ENCODE measurements at places on chromosomes 11 and 22.

- no peak for DNase-seq
These were observed 13.6 kb downstream of the SCARF2 start for GRCh38 chr22:20423906-20424551.

DNA sequence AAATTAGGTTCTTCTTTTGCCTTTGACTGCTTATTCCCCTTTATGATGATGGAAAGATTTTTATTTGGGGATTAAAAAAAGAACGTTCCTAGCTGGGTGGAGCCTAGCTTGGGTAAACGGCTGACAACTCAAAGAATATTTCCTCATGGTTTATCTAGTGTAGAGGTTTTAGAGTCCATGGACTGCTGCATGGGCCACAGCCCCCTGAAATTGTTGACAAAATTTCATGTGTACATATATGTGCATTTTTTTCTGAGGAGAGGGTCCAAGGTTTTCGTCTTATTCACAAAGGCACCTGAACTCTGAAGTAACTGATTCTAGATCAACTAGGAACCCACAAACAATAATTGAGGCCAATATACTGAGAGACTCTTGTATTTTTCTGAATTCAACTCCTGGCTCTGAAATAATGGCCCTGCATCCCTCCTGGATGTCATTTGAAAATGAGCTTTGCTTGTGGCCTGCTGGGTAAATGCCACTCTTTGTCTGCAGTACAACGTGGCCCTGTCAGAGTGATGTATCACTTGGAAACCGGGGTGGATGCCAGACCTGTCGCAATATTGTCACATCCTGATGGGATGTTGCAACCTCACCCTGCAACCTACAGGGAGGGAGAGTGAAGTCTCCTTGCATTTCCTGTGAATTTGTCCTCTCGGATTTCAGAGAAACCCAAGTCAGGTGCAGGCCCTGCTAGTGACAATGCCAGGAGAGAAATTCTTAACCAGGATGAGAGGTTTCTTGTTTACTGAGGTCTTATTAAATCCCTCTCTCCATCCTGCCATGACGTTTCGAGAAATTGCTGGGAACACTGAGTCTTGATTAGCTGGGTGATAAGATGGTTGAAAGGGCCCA lies 33.8 kb downstream of the EHF start:
- no peak for DNase-seq

- DNase-seq, result peak; percentile 16
These were observed 61.4 kb upstream of the ASPHD2 start for GRCh38 chr22:26367402-26368245.

DNA sequence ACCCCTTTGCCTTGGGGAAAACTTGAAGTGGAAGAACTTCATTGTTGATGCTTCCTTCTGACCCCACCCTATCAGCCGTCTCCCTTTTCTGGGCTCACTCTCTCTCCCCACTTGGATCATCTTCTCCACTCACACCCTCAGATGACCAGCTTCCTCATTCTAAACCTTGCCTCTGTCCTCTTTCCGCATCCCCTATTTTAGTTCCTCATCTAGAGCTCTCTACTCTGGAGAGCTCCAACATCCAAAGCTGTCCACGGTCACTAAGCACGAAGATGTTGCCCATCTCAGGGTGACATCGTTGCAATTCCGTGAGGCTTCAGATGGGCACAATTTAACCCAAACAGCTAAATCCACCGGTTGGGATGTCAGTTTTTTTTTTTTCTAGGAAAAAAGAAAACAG lies 31.6 kb upstream of the ME3 start:
- no peak for DNase-seq

GRCh38 chr11:10379426-10379825 lies 74.6 kb downstream of the ADM start:
- DNase-seq, result no peak

GRCh38 chr22:20127869-20128618 lies 3.6 kb upstream of the ZDHHC8 start:
- no peak for DNase-seq

- no peak for DNase-seq
These were observed 412.7 kb downstream of the SOX6 start for GRCh38 chr11:15943418-15944197.

DNA sequence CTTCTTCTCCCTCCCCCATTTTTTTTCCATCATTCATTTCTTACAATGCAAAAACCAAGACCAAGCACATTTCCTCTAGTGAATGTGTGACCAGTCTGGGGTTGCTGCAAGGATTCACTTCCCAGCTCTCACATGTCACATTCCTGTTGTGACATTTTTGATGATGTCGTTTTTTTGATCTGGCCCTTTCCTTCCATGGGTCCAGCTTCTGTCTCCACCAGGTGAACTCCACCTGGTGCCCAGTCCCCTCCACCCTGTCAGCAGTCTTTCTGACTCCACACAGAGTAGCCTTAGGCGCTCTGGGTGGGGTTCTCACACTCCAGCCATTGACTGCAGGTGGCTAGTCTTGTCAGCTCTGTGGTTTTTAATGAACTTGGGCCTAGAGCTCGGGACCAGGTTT lies 15.6 kb downstream of the PANX1 start:
- DNase-seq, result no peak

GRCh38 chr11:105838668-105839384 lies 183.2 kb downstream of the MSANTD4 start:
- no peak for DNase-seq

DNA sequence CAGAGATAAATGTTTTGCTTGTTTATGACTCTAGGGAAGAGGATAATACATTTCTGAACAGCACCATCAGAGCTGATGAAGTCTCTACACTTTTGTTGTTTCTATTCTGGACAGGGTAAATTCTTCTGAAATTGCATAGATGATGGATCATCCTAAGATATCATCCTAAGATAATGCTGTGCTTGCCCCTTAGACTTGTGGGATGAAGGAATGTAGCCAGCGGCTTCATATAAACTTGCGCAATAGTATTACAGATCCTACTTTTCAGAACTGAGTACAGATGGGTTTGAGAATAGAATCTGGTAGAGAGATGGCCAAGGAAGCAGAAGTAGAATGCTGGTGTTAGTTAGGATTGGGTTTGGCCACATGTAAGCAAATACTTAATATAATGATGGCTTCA lies 61.0 kb downstream of the NCAM1 start:
- DNase-seq, result no peak

DNA sequence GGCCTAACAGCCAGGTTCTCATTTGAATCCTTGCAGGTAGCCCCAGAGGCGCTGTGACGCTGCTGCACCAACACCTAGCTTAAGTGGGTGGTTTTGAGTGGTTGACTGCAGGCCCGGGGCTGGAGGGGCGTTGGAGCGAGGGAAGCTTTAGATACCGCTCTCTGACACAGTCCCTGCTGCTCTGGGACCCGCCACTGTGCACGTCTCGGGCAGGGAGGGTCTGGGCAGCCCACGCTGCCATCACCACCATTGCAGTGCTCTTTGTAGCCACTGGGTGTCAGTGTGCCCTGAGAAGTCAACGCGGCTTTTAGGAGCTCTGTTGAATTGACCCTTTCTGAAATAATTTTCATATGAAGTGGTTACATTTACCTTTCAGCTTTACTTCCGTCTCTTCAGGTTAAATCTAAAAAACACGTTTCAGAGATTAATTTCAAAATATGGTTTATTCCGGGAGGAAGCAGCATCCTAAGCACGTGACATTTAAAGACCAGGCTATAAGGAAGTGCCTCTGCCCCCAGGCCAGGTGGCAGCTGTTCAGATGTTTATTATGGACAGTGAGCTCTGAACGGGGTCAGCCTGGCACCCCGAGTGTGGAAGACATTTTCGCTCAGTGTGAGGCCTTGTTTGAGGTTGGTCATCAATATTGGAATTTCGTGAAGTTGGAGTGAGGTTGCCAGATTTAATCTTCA lies 30.9 kb upstream of the PARVB start:
- DNase-seq, result peak; percentile 15

DNA sequence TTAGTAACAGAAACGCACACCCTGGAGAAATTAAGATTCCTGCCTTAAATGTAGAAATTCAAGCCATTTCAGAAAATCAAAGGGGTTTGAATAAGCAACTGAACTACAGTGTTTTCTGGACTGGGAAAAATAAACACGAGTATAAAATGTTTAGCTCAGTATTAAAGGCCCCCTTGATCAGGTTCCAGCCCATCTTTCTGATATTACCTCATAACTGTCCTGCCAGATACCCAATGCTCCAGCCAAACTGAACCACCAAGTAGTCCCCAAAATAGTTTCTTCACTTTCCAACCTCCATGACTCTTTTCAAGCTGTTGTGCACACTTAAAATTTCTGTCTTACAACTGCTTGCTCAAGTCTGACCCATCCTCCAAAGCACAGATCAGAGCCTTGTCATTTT lies 54.4 kb downstream of the SERGEF start:
- DNase-seq, result no peak

GRCh38 chr22:48367731-48368130 lies 1459.9 kb downstream of the BRD1 start:
- no peak for DNase-seq

DNA sequence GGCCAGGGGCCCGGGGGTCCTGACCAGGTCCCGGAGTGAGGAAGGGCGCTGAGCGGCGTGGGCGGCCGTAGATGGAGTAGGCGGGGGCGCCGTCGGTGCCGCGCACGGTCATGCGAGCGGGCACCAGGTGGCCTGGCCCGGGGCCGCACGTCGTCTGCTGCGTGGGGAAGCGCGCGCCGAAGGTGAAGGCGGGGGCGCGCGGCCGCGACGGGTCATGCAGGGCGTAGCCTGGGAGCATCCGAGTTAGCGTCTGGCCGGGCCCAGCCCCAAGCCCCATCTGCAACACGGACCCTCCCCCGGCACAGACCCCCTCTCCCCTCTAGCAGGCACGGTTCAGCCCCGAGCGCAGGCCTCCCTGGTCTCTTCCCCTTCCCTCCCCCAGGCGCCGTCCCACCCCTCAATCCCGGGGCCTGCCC lies 1.7 kb upstream of the TYMP start:
- DNase-seq, result no peak

GRCh38 chr11:95487391-95487790 lies 256.4 kb upstream of the SESN3 start:
- DNase-seq, result no peak

- no peak for DNase-seq
These were observed 97.3 kb downstream of the GUCY1A2 start for GRCh38 chr11:106920899-106921509.

GRCh38 chr11:27443227-27443626 lies 29.4 kb downstream of the LGR4 start:
- no peak for DNase-seq

DNA sequence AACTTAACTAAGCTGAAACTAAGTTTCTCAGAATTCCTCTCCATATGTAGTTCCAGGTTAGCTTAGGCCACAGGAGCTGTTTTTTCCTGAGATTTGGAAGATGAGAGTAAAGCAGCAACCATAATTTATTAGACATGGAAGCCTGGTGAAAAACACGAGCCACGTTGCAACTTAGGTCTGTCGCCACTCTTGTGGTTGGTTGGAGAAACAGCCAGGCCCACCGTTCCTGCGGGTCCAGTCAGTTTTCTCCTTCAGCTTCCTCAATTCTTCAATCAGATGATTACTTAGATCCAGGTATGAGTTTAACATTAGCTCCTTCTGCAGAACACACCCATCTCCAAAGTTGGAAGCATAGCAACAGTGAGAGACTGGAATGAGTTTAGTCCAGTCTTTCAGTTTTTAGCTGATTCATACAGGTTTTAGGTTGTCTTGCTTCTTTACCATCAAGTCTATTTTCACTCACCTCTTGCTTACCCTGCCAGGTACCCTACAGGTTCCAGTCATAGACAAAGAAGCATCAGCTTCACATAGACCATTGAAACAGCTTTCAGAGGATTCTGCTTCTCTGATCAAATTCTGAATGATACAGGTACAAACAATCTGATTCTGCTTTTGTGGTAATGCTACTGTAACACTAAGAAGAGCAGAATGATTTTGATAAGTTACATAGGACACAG lies 18.6 kb downstream of the CASP12 start:
- no peak for DNase-seq

DNA sequence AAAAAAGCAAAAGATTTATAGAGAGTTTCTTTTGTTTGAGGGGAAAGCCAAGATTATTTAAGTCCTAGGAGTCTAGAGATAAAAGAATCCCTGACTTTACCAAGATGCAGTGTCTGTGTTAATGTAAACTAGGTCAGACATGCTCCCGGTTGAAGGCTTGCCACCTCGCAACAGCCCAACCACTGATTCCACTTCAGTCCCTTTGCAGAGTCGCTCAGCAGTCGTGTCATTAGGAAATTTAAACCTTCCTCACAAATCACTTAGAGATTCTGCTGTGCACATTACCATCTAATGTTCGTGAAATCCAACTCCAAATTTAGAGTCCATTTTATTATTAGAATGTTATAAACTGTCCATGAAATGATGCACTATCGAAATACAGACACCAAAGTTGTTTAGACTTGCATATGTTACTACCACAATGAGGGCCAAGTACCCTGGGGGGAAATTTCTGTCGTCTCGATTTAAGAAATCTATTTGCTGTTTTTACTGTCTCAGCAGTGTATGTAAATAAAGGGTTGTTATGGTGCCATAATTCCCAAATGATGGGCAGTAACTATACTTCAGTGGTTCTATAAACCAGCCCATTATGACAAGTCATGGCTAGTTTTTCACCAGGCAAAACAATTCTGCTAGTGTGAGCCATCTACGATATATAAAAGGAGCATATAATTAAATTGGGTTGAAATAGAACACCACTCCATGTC lies 101.4 kb upstream of the MTNR1B start:
- DNase-seq, result no peak

GRCh38 chr22:48236261-48236660 lies 1473.8 kb downstream of the TBC1D22A start:
- no peak for DNase-seq

- no peak for DNase-seq
These were observed 114.8 kb downstream of the SNX19 start for GRCh38 chr11:130801333-130802122.

GRCh38 chr22:42272431-42272999 lies 2.1 kb upstream of the TCF20 start:
- DNase-seq, result no peak

GRCh38 chr11:101860696-101861427 lies 53.9 kb upstream of the CEP126 start:
- DNase-seq, result peak; percentile 27

- DNase-seq, result no peak
These were observed 19.6 kb upstream of the OR8D2 start for GRCh38 chr11:124339396-124340141.

DNA sequence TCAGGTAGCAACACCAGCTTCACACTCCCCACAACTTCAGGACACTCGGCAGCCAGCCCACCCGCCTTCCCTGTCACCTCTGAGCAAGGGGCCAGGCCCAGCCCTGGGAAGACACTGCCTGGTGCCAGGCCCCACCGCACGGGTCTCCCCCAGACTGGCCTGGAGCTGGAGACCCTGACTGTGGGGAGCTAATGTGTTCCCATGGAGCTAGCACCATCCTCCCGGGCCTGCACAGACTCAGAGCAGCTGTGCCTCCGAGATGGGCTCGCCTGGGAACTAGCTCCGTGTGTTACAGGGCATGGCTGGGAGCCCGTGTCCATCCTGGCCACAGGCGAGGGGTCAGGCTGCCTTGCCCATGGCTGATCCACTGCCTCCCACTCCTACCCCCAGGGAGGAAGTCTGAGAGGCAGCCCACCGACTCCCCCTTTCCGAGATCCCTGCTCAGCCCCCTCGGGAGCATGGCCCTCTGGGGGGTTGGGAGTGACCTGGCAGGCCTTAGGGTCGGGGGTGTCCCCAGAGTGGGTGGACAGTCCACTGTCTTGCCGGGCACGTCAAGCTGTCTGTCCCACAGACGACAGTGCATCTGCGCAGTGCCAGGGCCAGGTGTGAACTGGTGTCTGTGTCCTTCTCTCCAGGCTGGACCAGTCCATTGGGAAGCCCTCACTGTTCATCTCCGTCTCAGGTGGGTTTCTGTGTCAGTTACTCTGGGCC lies 76.7 kb upstream of the KCNQ1OT1 start:
- DNase-seq, result no peak
